ENCODE measurements at places on chromosomes 1 and 21.

DNA sequence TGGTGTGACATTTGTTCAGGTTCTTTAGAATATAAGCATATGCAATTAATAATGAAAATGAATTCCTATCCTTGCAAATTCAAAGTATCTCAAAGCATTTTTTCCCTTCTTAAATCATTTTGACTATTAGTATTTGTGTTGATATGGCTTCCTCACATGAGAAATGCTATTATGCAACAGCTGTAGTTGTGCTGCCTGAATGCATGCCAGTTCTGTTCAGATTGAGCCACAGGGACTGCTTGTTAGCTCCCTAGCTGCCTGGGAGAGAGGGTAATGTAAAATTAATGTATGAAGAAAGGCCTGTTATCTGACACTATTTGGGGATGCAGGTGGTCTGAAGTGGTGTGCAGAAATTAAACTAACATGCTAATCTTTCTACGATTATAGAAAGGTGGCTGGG lies 45.5 kb downstream of the CACHD1 start:
- peak; percentile 71 for DNase-seq

DNA sequence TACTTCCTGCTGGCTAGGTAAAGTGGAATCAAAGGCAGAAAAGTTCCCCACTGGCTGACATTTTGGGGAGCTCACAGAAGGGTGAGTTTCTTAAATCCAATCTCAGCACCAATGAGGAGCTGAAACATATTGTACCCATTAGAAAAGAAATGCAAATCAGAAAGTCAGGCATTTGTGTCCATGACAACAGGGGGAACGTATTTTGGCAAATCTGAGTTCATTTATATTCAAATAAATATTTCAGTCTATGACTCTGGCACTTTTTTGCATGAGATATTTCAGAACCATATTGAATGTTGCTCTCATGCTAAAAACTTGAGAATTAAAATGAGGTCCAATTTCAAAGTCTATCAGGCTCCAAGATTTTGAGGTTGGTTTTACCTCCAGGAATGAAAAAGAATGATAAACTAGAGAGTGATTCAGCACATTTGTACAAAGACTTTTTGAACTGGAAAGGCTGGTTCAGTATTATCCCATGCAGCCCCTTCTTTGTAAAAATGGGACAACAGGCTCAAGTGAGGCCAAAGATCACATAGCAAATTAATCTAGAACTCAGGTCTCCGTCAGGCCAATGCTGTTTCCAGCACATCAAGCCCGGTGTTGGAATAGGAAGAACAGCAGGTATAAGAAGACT lies 202.2 kb downstream of the RRAGC start:
- DNase-seq, result no peak

DNA sequence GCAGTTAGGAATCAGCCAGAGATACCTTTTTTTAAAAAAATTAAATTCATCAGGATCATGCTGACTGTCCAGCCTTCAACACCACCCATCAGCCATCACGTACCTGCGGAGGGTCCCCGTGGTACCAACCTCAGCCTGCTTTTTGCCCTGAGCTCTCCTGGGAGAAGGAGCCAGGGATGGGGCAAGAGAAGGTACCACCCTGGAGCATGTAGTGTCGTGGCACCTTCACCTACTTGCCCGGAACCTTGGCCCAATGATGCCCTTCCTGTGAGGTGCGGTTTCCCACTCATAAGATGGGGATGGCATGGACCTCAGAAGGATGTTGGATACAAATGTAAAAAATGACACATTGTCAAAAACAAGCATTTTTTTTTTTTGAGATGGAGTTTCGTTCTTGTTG lies 88.4 kb upstream of the C1orf174 start:
- no peak for DNase-seq

- no peak for DNase-seq
Observed at GRCh38 chr1:53627666-53628065, 111.3 kb downstream of the GLIS1 start.

GRCh38 chr21:41405321-41405720 lies 20.7 kb upstream of the MX1 start:
- peak; percentile 37 for DNase-seq

DNA sequence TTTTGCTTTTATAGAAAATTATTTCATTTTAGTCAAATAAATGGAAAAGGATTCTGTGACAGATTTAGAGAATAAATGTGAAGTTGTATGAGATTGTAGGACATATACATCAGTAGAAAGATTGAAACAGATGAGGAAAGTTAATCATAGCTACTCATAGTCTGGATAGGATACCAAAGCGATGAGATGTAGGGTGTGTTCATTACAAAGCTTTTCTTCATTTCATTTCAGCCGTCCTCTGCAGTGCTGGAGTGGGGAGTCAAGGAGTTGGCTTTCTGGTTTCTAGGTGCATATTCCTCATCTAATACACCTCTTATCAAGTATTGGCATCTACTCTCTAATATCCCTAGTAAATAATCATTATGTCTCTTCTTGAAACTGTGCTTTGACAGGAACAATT lies 149.5 kb upstream of the NEGR1 start:
- no peak for DNase-seq

- no peak for DNase-seq
Observed at GRCh38 chr1:13860031-13860430, 160.0 kb downstream of the PRDM2 start.

- peak; percentile 59 for DNase-seq
Observed at GRCh38 chr21:43306911-43307676, 119.8 kb downstream of the SIK1 start.

GRCh38 chr1:116577759-116578314 lies 7.0 kb upstream of the CD58 start:
- DNase-seq, result peak; percentile 32

- no peak for DNase-seq
Observed at GRCh38 chr1:29123887-29124365, at the start of gene TMEM200B. Gene TMEM200B, minus strand, starts transcription at chr1:29123903. Its CDS starts 2,075 bp downstream, at chr1:29121828.

DNA sequence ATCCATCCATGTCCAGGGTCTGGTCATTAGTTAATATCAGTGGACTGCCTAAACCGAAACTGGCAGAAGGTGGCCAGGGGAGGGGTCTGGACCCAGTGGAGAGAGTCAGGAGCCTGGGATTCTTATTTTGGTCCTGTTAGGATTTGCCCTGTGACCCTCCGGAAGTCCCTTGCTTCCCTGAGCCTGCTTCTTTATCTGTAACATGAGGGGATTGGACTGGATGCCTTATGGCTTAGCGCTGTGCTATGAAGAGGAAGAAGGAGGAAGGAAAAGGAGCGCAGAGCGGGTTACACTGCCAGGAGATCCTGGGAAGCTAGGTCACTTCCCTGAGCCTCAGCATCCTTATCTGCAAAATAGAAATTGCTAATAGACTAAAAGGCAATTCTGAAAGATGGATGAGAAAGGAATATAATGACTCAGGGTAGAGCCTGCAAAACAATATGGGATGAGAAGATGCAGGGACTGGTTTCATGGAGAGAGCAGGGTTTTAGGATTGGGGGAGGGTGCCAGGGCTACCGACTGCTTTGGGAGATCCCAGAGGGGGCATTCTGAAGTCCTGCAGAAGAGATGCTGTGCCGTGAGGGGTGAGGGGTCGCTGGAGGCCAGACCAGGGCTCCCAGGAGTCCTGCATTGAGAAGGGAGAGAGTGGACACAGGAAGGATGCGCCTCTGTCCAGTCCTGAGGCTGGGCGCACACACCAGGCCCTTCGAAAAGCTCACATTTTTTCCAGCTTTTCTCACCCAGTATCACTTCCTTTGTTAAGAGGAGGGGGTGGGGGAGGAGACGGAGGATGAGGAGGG lies 460 bp upstream of the ADORA1 start:
- no peak for DNase-seq

DNA sequence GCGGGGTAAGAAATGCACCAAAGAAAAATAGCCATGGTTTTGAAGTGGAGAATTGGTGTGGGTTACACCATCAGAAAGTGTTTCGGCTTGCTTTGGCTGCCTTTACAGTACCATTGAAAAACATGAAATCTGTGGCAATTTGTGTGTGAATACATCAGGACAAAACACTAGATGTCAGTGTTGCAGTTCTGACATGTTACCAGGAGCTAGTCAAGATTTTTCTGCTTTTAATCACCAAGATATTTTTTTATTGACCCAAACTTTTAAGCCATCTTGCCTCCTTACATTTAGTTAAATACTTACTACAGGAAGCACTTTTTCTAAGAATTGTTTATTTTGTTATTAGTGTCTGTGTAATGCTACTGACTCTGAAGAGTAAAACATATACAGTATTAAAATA lies 14.3 kb downstream of the RRP15 start:
- no peak for DNase-seq

DNA sequence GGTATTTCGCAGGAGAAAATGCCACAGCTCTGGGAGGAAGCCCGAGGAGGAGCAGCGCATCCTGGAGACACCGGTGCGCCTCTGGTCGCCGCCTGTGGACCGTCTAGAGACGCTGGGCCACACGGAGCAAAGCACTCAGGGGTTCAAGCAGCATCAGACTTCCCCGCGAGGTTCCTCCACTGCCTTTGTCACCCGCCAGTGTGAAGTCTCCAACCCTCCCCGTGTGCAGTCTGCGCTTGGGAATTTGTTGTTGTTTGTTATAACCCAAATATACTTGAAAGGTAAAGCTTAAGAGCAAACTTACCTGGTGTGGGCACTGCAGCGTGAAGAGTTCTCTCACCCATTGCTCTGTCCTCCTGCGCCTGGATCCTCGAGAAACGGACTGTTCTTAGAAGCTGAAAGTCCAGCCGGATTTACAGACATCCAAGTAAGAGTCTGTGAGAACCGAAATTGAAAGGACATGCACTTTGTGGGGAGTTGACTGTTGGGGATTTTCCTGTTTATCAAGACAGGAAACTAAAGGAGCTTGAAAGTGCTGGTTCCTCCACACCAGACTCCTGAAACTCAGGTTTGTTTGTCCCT lies at the start of gene GBP4:
TSS of gene GBP4 (minus strand) at position 452 of the 582 bp plus-strand sequence. CDS start at position 344, 108 bp downstream.
- peak; percentile 52 for DNase-seq

DNA sequence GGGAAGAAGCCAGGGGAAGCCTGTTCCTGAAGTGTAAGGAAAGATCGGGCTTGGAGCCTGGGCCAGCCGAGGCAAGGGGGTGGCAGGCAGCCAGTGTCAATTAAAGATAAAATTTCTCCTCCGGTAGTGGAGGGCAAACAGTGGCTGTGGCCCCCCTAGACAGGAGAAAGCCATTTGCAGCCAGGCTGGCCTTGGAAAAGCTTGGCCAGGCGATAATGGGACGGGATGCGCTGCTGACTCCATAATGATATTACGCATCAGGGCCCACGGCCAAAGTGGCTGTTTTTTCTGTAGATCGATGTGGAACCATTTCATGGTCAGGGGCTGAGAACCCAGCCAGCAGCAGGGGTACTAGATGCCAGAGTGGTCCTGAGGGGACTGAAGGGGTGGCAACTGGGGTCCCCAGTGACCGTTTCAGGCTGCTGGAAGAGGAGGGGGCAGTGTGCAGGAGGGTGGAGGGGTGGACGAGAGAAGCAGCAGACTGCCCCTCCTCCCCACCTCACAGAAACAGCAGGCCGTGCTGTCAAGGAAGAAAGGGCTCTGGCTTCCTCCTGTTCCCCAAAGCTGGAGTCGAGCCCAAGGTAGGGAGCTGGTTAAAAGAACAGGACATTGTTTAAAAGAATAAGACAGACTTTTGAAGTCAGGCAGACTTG lies 25.2 kb downstream of the KCNC4 start:
- no peak for DNase-seq

Data from inflammatory macrophage (primary cell).